Activated naive CD8-positive, alpha-beta T cell treated with anti-CD3 and anti-CD28 coated beads for 36 hours (primary cell): ENCODE measurements at places on chromosomes 13 and 19. TPM values are rescaled to one million over a fixed set of nuclear protein-coding genes. Genes with fewer than 3 reads are reported as not detected.

Gene SIGLEC12
- 0.33 TPM for total RNA-seq

DNA sequence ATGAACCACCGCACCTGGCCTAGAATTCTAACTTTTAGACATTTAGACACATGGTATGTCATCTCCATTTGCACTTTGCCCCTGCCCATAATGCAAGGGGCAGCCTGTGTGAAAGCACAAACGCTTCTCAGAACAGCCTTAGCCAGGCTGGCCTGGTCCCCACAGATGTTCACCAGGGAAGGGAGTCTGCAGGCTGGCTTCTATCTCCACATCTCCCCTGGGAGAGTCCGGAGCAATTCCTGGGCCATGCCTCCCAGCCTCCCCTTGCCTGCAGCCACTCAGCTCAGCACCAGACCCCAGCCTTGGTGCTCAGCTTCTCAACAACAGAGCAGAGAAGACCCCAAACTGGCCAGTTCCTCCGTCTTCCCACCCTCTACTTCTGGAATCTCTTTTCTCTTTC lies 21.7 kb upstream of the LSM14A start:
- H3K27ac ChIP-seq, result no peak overlapping the region
- DNase-seq, result no peak
- H3K4me1 ChIP-seq, result no peaks in the 10 kb centered on the region
- no peak overlapping the region for H3K4me3 ChIP-seq
- no peaks in the 10 kb centered on the region for H3K36me3 ChIP-seq
- H3K27me3 ChIP-seq, result no peaks in the 10 kb centered on the region

- peaks cover 6% of the 10 kb centered on the region for H3K36me3 ChIP-seq
- peaks cover 34% of the 10 kb centered on the region for H3K4me1 ChIP-seq
- no peak overlapping the region for H3K4me3 ChIP-seq
- peaks cover 20% of the 10 kb centered on the region for H3K27me3 ChIP-seq
Observed at GRCh38 chr19:44687888-44688287, 11.1 kb upstream of the CEACAM16 start.

DNA sequence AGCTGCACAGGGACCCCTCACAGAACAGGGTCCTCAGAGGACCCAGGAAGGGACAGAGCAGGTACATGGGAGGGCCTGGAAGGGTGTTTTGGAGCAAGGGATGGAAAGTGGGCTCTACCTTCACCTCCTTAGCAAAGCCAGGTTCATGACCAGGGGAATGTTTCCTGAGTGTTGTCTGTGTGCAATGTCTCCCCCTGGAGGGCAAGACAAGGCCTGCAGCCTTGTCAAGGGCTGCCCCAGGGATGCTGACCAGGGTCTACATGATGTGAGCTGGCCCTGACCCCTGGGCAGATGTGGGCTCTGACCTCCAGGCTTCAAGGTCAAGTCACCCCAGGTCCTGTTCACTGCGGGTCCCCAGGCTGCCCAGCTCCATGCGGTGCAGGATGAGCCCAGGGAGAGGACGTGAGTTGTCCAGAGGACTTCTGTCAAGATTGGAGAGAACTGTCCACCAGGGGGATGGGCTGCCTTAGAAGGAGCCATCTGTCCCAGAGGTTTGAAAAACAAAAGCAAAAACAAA lies 1.0 kb upstream of the CEACAM1 start:
- peak; percentile 64 for DNase-seq
